Fibroblast of the conjunctiva (primary cell): ENCODE measurements at places on chromosomes 2 and 18.

DNA sequence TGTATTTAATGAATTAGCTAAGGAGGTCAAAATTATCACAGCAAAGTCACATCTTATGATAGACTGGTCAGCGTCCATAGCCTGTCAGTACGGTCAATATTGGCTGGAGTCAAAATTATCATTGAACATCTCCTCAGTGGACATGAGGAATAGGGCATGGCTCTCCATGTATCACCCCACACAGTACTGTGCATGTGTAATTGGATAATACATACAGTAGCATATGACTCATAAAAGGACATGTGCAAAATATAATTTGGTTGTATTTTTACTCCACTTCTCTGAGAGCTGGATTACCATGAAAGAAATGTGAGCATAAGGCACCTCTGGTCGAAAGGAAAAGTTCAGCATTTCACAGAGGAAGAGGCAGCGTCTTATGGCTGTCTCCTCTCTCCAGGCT is 24.9 kb downstream of the ADD2 start:
- DNase-seq: no peak

DNA sequence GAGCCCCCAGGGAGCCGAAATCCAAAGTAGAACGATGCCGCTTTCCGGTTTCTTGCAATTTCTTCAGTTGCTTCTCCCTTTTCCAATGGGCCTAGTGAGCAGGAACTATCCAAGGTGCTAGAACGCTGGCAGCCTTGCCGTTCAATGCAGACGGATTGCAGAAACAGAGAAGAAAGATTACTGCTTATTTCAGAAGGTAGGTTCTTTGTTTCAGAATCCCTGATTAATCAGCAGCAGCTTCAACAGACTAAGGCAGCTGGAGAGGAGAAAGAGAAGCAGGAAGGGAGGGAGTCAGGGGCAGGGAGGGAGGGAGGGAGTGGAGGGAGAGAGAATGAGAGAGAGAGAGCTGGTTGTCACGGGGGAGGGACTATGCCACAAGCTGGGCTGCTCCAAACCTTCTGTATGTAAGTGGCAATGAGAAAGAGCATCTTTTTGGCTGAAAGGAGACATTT is 576 bp downstream of the NYAP2 start:
- DNase-seq: peak; percentile 17

DNA sequence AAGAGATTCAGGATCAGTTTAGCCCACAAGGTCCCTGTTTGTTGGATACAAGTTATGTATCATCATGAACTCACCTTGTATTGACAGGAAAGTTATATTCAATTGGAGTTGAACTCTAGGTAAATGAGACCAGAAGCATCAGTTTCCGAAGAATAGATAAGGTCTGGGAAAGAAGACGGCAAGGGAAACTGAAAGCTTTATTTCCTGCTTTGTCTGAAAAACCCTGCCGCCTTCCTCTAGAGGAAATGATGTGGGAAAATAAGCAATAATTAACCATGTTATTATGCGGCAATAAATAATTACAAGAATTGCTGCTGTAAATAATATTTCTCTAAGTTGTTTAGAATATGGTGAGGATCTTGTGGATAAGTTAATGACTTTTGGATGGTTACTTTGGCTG is 32.0 kb downstream of the LPIN1 start:
- DNase-seq: no peak

DNA sequence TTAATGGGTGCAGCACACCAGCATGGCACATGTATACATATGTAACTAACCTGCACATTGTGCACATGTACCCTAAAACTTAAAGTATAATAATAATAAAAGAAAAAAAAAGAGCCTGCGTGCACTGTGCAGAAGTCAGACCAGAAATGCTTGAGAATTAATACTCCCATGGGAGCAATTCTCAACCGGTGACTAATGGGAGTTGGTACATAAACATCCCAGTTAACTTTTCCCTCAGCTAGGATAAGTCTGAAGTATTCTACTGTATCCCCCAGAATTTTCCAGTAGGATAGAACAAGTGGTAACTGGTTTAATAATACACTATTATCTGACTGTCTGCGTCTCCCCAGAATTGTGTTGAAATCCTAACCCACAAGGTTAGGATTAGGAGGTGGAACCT is 113.6 kb upstream of the COL5A2 start:
- DNase-seq: peak; percentile 40
